ENCODE measurements at places on chromosomes 5 and 9.

DNA sequence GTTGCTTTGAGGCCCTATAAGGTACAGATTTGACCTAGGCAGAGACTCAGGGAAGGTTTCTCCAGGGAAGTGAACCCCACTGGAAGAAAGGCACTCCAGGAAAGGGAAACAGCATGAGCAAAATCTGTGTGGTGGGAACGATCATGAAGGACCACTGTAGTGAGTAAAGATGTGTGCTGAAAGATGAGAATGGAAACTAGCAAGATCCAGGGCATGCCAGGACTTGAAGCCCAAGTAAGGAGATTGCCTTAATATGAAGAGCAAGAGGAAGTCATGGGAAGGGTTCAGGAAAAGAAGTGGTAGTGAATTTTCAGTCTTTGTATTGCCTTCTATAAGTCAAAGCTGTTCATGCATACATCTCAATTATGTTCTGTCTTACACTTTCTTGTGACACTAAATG, 55.2 kb upstream of the SLIT3 start:
- no peak for DNase-seq

DNA sequence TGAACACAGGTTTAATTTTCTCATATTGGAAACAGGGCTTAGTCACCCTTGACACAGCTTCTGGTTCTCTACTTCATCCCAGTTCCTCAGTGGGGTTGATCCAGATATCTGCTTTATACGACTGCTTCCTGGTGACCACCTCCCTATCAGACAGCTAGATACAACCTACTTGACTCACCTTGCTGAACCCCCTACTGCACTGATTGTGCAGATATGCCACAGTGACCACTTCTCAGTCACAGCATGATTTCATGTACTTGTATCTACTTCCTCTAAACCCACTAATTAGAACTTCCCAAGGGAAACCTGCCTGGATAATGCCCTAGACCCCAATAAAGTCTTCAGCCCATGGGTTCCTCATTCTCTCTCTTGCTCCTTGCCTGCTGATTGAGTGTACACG, 18.4 kb upstream of the RFK start:
- no peak for DNase-seq

- no peak for DNase-seq
These were observed 937 bp upstream of the HMGCR start for GRCh38 chr5:75335952-75336614.

- DNase-seq: no peak
These were observed 56.7 kb upstream of the CLINT1 start for GRCh38 chr5:157915638-157916037.

DNA sequence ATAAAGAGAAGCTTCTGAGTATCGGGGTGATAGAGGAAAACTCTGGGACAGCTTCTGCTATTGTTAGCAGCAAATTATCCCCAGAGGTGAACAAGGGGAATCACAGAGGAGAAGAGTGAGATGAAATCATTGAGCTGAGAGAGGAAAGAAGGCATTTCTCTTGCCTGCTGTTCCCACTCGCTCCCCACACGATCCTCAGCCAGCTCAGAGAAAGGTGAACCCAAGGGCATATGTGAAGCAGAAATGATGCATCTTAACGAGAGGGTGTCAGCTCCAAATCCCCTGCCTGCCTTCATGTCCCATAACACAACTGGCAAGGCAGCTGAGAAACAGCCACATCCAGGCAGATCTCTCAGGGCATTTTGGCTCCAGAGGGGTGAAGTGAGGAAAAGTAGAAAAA, 111.6 kb downstream of the BRINP1 start:
- no peak for DNase-seq

GRCh38 chr5:124546643-124547042, 199.8 kb downstream of the ZNF608 start:
- DNase-seq: no peak

DNA sequence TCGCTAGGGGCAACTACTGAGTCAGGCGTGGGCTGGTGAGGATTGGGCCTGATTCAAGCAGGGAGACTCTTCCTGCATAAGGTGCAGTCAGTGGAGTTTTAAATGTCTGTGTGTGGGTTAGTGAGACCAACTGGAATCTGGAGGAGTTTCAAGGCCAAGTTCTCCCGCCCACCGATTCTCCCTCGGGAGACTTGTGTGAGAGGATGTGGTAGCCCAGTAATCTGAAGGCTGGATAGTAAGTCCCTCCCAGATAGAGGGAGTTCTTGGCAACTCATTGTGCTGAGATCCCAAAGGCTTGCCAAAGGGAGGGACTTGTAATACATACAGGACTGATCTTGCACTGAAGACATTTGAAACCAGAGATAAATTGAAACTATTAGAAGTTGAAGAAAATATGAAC, 51.8 kb downstream of the WDR36 start:
- DNase-seq: no peak

DNA sequence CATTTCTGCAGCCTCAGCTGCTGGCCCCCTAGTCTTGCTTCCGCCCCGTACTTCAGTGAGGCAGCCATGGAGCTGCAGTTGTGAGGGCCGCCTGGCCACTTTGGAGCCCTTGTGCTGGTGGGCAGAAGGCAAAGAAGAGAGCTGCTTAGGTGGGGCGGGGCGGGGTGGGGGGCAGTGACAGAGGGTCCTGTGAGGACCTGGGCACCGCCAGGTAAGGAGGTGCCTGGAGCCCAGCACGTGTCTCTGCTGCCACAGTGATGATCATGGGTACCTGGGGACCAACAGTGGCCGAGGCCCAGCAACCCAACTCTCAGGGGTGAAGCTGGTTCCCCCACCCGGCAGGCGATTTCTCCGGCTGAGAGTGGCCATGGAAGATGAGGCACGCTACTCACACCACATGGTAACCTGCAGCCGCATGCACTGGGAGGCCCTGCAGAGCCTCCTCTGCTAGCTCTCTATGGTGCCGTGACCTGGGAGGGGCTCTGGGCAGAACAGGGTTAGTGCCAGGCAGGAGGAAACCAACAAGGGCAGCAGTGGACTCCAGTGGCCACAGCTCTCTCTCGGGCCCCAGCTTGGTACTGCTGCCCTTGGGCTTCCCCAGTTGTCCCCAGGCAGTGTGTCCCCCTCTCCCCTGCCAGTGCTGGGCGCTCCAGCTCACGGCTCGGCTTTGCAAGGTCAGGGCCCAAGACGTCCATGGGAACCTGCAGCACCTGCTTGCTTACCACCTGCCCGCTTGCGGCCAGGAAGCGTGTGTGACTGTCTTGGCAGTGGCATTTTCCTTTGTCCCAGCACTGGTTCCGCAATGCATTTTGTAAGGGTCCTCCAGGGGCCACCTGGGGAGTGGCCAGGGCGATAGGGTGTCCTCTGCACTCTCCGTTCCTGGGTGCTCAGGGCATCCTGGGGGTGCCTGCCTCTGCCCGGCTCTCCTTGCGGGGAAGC, 24.0 kb downstream of the NDUFS6 start:
- DNase-seq: no peak

DNA sequence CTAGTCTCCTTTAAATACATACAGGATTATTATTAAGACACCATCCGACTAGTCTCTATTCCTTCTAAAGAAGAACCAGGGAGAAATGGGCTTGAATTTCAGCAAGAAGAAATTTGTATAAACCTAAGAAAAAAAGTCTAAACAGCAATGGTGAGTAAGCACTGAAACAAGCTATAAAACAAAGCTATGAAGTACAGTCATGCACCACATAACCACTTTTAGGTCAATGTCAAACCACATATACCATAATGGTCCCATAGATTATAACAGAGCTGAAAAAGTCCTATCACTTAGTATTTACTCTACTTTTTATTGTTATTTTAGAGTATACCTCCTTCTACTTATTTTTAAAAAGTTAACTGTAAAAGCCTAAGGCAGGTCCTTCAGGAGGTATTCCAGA, 102.0 kb upstream of the NFIB start:
- no peak for DNase-seq

DNA sequence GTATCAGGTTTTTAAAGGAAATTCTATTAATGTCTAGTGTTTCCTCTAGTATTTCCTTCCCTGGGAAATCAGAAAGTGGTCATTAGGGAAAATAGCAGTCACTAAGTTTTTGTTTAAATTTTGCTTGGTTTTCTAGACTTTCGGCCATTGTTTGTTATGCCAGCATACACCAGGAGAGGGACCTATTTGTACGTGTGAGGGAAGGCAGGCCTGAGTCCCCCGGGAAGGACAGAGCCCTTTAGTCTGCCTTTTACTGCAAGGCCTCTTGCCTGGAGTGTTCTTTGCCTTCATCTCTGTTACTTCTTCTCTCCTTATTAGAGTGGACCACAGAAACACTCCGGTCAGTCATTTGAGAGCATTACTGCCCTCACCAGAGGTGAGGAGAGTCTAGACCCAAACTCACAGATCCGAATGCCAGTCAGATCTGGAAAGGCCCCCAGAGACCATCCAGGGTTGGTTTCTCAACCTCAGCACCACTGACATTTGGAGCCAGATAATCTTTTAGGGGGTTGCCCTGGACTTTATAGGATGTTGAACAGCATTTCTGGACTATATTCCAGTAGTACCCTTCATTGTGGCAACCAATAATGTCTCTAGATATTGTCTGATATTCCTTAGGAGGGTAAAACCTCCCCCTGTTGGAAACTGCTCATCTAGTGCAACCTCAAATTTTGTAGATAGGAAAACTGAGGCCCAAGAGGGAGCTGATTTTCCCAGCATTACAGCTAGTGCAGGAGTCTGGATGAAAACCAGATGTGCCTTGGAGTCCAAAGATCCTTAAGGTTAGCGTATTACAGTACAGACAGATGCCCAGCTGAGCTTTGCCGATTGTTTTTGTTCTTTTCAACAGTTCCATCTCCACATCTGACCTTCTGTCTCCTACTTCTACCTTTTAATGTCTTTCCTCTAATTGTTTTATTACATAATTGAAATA, 93.0 kb upstream of the NIPAL4 start:
- no peak for DNase-seq

DNA sequence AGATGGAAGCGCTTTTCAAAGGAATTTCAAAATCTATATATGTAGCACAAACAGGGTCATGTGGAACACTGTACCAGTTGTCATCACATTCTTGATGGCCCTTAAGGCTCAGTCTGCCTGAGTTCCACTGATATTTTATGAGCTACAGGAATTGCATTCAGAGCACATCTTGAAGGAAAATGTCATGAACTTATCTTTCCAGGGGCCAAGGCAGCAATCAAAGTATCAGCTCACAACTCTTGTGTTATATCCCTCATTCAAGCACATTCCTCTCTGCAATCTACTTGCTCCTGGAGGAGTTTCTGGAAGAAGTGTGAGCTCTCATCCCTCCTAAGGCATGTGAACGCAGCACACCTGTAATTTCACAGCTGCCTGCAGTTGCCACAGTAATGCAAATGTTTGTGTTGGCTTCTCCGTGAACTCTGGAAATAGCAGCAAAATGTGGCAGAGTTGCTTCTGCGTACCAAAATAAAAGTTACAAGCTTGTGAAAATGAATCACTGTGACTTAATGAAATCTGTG, 89.7 kb upstream of the EQTN start:
- DNase-seq: no peak

GRCh38 chr9:105651806-105652205, 10.5 kb upstream of the TAL2 start:
- no peak for DNase-seq

- DNase-seq: no peak
These were observed 189.1 kb downstream of the RANBP17 start for GRCh38 chr5:171050916-171051315.

- no peak for DNase-seq
These were observed 7.2 kb downstream of the SLC2A6 start for GRCh38 chr9:133471551-133472276.

DNA sequence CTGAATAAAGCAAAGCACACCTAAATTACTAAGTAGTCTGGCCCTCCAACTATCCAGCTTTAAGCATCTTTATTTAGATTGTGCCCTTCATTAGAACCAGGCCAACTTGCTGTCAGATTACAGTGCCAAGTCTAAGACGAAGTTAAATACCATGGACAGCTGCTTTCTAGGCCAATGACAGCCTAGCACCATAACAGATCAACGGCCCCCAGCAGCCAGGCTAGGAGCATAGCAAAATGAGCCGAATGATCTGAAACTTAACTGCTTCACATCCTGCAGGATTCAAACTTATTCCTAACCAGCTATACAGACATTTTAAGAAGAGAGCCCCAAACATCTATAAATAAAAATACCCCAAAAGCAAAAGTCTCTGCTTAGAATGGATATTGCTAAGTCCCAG, 6.8 kb downstream of the SLC24A2 start:
- DNase-seq: no peak

DNA sequence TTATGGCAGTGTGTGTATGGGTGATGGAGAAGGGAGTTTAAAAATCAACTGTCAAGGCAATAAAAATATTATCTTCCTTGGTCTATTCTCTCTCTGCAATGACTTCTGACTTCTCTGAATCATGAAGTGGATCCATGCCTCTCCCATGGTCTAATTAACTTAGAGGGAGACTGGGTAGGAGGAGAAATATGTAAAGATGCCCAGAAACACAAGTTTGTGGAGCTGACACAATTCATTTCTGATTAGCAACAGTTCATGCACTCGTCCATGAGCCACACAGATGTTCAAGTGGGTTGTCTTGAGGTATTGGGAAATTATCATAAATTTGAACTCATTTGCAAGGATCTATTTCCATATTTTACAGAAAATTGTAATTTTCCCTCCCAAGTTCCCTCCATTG, 38.1 kb downstream of the INSYN2B start:
- no peak for DNase-seq

DNA sequence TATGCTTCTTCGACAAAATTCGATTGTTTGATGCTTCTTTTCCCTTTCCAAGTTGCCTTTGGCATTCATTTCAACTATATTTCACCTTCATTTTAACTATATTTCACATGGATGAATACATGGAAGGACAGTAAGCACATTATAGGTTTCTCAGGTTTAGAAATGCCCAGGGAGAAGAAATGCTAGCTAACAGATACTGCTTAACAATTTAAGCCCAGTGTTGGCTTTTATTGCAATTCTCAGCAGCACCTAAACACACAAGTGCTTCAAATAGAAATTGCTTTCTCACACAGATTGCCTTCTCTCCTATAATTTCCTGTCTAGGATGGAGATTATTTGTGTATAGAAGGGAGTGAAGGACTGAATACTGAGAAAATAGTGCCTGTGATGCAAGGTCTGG, 30.2 kb upstream of the SMC5 start:
- no peak for DNase-seq

DNA sequence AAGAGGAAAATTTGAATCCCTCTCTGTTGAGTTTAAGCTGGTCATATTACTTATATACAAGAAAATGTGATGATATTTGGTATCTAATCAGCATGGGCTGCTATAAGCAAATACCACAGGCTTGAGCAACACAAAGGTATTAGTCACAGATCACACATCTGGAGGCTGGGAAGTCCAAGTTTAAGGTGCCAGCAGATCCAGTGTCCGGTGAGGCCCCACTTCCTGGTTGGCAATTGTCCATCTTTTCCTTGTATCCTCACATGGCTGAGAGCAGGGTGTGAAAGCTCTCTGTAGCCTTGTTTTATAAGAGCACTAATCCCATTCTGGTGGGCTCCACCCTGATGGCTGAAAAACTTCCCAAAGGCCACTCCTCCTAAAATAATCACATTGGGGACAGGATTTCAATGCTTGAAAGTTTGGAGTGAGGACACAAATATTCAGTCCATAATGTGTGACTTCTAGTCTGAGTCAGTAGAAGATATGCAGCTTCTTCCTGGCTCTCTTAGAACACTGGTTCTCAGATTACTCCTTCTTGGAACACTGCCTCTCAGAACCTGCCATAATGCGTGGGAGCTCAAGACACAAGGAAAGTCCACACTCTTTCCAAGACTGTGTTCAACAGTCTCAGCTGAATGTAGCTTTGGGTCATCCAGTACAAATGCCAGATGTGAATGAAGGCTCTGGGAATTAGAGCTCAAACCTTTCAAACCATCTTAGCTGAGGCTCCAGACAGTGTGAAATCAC, 124.1 kb downstream of the PRDM9 start:
- no peak for DNase-seq

- no peak for DNase-seq
These were observed 254.6 kb downstream of the MTRR start for GRCh38 chr5:8123559-8123958.
